NCI-H187 (cell line): ENCODE measurements at places on chromosomes 2 and 18.

DNA sequence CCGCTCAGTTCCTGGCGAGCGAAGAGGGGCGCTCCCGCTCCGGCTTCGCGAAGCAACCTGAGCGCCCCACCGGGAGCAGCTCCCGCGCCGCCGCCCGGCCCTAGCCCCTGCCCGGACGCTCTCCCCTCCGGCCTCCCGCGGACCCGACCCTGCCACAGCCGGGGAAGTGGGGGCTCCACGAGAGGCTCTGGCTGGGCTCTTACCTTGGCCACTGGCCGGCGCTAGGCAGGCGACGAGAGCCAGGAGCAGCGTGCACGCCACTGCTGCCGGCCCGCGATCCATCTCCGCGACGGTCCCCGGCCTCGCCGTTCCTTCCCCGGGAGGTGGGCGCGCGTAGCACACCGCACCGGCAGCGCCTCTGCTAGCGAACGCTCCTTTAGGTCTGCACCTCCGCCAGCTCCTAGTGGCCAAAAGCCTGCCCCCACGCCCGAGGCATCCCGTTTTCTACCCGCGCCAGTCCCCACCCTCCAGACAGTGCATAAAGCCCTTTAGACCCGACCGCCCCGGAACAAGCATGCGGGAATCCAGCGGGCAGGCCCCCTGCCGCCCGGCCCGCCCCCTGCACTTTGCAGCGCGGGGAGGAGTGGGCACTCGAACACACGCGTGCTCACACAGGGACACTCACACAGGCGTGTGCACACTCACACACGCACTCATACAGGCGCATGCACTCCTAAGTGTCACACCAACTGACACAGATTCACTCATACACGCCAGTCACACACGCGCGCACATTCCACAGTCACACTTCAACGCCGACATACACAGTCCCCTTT lies at the start of gene LRP2:
LRP2 (minus strand) TSS at position 417 of the 776 bp plus-strand sequence; CDS start at position 282, 135 bp downstream.
- DNase-seq = no peak

- DNase-seq = no peak
Observed at GRCh38 chr2:128817171-128817570, 498.5 kb upstream of the HS6ST1 start.

- no peak for DNase-seq
Observed at GRCh38 chr2:164281896-164282295, 339.4 kb downstream of the GRB14 start.

DNA sequence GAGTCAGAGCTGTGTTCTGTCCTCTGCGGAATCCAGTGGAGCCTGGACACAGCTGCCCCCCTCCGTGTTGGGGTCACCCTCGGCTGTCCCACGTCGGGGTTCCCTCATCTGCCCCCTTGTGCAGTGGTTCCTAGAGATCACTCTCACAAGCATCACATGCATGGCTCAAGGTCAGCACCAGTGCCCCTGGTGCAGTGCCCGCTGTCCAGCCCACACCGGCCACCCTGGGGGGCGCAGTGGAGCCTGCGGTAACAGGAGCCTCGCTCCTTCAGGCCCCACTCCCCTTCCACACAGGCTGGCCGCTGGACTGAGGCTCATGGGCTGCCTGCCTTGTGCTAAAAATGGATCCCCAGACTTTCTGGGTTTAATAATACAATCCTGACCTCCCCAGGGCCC lies 8.8 kb downstream of the TEKT4 start:
- no peak for DNase-seq

DNA sequence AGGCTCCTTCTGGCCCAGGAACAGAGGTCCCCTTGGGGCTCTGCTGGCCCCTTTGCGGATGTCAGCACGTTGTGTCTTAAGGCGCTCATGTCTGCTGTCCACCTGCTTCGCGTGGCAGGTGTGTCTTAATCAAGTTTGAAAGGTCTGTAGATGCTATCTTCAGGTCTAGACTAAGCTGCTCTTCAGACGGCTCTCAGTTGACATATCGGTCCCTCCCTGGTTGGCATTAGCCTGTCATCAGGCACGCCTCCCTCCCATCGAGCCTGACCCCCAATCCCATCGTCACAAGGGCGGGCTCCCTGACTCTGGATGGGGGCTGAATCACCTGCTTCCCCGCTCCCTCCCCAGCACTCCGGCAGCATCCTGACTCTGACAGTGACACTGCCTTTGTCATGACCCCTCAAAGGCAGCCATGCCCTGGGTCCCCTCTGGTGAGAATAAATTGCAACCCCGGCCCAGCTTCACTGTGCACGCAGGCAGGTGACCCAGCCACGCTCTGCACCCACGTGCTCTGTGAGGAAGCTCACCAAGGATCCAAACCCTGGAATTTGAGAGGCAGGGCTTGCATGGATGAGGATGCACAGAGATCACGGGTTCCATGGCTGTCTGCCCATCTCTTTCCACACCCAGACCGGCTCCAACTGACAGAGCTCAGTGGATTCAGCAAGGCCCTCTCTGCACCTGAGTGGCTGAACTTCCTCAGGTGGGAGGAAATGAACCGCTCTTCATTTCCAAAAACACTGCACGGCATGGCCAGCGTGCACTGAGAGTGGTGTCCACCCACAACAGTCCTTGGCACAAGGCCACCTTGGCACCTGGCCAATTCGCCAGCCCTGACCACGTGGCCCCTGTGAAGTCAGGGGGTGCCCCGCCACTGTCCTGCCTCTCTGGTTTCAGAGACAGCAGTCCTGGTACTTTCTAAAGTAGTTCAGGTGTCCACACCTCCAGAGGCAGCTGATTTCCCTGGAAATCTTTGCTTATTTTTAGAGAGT lies 110.2 kb upstream of the GPC1 start:
- no peak for DNase-seq

DNA sequence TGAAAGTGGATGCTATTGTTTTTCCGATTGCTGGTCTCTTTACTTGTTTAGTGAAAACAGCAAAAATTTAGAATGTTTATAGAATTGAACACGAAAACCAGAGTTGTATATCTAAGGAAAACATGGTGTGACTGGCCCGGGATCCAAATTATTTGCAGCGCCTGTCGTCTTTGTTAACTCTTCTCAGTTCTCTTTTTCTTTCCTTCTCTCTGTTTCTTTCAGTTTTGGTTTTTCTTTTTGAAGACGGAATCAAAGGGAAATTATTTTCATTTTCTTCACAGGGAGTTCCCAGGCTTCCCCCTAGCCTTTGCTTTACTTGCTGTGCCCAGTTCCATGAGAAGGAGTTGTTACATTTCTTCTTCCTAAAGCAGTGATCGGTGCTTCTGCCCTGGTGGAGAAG lies 76.0 kb downstream of the AGAP1 start:
- DNase-seq = no peak

DNA sequence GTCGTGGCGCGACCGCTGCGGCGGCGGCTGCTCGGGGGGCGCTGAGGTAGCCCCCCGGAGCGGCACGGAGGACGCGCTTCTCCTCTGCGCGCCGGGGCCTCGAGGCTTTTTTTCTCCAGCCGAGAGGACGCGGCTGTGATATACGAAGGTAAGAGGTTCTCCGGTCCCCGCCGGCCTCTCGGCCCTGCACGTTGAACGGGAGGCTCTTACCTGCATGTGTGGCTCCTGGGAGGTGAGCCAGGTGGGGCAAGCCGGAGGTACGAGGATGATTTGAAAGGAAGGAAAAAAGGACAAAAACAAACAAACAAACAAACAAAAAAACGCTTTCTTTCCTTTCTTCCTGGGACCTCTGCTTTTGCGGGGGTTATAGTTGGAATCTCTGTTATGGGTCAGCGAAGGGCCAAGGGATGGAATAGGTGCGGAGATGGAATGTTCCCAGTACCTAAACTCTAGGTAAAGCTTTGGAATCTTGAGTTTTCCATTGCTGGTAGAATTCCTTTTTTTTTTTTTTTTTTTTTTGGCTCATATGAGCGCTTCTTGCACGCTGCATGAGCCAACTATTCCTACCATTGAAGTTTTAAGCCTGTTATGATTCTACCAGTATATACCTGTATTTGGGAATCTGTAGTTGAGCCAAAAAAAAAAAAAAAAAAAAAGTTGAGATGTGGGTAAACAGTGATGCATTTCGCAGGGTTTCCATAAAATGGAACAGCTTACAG lies 674 bp downstream of the PTPN4 start:
- no peak for DNase-seq

- no peak for DNase-seq
Observed at GRCh38 chr2:67952066-67952465, 110.7 kb downstream of the C1D start.

DNA sequence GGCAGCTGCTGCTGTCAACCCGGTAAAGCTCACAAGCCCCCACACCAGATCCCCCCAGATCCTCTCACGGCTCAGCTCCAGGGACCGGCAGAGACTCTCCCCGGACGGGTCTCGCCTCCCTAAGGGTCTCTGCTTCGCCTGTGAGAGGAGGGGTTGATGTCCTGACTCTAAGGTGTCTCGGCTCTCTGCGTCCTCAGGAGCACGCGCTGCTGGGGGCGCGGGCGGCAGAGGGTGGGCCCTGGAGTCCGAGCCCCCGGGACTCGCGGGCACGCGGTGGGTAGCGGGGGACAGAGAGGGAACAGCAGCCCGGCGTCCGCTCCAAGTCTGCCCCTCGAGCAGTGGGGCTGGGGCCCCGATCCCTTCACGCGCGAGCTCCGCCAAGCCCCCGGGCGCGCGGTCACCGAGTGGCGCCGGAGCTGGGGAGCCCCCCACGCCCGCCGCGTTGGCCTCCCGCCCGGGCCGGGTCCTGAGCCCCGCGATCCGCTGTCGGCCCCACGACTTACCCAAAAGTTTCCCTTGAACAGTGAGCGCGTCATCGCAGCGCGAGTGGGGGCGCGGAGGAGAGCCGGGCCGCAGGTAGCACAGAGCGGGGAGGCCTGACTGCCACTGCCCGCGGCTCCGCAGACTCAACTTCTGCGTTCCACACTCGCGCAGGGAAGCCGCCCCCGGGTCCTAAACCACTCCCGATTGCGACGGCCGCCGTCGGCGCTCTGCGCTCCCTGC lies at the start of gene PSTPIP2:
PSTPIP2 (minus strand) TSS at position 608 of the 723 bp plus-strand sequence; CDS start at position 536, 72 bp downstream.
- DNase-seq = no peak

GRCh38 chr2:15800495-15801329 lies 139.6 kb upstream of the MYCN start:
- no peak for DNase-seq

DNA sequence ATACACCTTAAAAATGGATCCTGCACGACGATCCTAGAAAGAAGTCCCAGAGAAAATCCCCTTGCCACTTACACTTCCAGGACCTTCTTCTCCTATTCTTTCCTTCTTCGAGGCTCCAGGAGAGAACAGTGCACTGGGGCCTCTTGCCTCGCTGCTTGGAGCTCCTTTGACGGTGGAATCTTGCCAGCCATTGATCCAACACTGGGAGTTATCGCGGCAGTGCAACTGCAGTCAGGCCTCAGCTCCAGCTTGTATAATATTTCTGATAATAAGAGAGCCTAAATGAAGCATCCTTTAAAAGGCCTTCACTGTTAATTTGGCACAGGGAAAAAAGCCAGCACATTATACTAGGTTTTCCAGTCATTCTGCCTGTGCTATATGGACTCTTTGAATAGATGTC lies 216.9 kb upstream of the PARD3B start:
- DNase-seq = no peak

- no peak for DNase-seq
Observed at GRCh38 chr2:42254186-42254895, 85.2 kb downstream of the EML4 start.

- DNase-seq = no peak
Observed at GRCh38 chr2:170207901-170208300, 30.0 kb downstream of the MYO3B start.

DNA sequence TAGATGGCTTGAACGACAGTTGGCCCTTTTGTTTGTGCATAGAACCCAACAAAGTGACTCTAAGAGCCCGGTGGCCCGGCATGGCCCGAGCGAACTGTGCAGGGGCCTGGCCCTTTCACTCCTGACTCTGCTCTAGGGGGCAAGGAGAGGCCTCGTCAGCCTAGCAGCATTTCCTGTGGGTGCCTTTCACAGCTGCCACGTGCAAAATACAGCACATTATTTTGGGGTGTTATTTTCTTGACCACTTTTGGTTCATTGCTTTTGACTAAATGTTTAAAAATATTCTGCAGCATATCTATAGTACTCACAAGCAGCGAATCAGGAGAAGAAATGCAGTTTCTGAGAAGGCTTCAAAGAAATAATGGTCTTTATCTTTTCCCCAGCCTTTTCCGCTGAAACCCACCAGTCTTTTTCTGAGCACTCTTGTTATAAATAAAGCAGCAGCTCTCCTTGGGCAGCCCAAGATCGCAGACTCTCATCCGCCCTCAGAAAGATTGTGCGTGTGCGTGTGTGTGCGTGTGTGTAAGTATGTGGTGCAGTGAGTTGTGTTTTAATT lies 31.3 kb downstream of the DGKD start:
- DNase-seq = no peak

DNA sequence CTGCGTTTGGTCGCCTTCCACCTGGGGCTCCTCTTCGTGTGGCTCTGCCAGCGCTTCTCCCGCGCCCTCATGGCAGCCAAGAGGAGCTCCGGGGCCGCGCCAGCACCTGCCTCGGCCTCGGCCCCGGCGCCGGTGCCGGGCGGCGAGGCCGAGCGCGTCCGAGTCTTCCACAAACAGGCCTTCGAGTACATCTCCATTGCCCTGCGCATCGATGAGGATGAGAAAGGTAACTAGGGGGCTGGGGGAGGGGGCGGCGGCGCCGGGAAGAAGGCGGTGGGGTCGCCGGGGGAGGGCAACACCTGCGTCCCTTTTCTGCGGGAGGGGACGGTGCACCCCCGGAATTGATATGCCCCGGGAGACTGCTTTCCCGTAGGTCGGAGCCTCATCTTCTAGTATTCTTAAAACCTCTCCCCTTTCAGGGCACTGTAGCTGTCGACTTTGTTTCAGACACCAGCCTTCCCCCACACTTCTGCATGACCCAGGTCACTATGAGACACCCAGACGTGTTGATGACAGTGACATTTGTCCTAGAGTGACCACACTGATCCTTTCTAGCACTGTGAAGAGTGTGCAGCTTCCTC lies 755 bp downstream of the SPAST start:
- DNase-seq = no peak

DNA sequence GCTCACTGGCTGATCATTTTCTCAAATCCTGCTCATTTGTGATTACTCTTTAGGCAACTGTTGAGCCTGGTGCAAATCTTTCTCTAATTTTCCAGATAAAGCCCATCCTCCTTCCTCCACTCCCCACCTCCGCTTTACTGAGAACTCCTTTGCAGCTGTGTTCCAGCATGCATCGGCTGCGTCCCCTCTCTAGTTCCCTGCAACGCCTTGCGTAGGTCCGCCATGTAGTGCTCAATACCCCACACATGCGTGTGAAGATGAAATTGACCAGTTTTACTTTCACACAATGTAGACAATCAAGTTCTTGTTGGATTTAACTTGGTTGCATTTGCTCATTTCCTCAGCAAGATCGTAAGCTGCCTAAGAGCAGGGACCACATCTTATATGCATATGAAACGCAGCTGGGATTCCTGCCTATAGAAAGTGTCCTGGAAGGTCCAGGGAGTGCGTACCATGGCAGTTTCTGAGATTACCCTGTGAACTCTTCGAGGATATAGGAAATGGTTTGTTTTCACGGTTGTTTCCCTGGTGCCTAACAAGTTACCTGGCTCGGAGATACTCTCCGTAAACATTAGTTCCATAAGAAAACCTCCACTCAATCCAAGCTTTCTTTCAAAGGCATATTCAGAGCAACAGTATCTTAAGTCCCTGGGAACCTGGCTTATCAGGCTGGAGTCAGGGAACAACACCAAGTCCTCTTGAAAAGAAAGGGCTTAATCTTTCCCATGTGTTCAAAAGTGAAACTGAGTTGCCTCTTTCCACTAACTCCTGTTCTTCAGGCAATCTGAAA lies 766.4 kb upstream of the ID2 start:
- DNase-seq = no peak
